ENCODE measurements at places on chromosomes 7 and 10. TPM values are rescaled to one million over a fixed set of nuclear protein-coding genes. Genes with fewer than 3 reads are reported as not detected.

AOAH gene
- total RNA-seq = not detected

CNPY1 gene
- not detected for total RNA-seq

SFTPA1 gene
- total RNA-seq = not detected

IL2RA gene
- not detected for total RNA-seq

ITIH5 gene
- total RNA-seq = 2.8 TPM

BAMBI gene
- 0.15 TPM for total RNA-seq

AKR1C8 gene
- not detected for total RNA-seq

OR9A2 gene
- not detected for total RNA-seq

ABCA13 gene
- total RNA-seq = 2.5 TPM

PMPCB gene
- total RNA-seq = 98.0 TPM

MYOZ1 gene
- total RNA-seq = 0.33 TPM

HECW1 gene
- 4.9 TPM for total RNA-seq

LIPA gene
- 63.7 TPM for total RNA-seq

All from smooth muscle cell of trachea (primary cell).